ENCODE measurements at places on chromosomes 16 and 17.

DNA sequence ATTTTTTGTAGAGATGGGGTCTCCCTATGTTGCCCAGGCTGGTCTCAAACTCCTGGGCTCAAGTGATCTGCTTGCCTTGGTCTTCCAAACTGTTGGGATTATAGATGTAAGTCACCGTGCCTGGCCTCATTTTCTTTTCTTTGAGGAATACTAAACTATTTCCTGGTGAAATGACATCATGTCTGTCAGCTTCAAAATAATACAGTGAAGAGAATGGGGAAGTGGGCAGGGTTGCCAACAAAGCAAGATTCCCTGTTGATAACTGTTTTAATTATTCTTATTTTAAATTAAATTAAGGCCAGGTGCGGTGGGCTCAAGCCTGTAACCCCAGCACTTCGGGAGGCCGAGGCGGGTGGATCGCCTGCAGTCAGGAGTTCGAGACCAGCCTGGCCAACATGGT, 21.1 kb downstream of the PIPOX start:
- peak; percentile 51 for DNase-seq

GRCh38 chr17:7444682-7445618, at the start of gene CHRNB1:
Gene CHRNB1 (plus strand): TSS chr17:7445061. CDS start chr17:7445128, 67 bp downstream.
- no peak for DNase-seq

DNA sequence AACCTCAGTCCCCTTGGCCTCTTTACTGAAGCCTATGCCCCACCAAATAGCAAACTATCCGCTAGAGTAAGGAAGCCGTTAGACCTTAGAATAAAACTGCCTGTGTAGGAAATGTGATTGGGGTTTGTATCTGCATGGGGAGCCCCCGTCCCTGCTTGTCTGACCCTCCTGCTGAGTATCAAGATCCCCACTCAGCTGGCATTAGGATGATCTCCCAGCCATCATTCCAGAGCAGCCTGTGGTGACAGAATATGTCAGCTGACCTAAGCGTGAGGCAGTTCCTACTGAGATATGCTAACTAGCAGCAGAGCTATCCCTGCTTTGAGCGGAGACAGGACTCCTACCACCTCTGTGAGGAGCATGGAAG, 645 bp upstream of the GFOD2 start:
- peak; percentile 32 for DNase-seq

GRCh38 chr16:28602529-28602928, 5.7 kb upstream of the SULT1A2 start:
- no peak for DNase-seq

- DNase-seq: no peak
Measured at GRCh38 chr16:17515421-17516210, 44.9 kb upstream of the XYLT1 start.

DNA sequence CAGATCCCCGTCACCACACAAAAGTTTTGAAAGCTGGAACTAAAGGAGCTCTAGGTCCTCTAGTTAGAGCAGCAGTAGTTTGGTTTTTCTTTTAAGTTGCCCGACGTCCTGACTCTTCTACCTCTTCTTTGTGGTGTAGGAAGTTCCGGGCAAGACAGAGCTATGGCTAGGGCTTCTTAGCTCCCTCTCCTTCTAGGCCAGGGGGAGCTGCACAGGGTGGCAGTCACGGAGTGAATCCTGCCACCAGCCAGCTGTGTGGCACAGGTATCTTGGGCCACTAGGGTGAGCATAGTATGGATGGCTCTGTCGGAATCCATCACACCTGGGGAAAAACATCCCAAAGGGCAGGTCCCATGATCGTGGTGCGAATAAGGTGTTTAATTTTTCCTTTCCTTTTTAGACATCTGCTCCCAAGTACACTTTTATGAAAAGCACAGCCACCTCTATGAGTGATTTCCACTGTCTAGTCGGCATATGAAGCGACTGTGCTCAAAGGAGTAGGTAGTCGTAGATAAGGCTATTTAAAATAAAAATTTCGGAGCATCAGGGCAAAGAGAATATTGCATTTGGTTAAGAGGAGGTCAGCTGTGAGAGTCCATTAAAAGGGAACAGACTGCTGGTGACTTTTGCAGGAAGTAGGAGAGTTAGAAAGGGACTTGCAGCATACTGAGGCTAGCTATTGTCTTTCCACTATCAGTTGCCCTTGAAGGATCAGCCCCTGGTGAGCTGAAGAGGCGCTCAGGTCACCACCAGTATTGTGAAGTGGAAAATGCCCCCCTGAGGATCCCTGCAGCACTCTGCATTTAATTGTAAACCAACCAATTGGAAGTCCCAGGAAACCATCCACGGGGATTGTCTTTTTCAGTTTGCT, 2.1 kb downstream of the PRKCA start:
- DNase-seq: peak; percentile 15

DNA sequence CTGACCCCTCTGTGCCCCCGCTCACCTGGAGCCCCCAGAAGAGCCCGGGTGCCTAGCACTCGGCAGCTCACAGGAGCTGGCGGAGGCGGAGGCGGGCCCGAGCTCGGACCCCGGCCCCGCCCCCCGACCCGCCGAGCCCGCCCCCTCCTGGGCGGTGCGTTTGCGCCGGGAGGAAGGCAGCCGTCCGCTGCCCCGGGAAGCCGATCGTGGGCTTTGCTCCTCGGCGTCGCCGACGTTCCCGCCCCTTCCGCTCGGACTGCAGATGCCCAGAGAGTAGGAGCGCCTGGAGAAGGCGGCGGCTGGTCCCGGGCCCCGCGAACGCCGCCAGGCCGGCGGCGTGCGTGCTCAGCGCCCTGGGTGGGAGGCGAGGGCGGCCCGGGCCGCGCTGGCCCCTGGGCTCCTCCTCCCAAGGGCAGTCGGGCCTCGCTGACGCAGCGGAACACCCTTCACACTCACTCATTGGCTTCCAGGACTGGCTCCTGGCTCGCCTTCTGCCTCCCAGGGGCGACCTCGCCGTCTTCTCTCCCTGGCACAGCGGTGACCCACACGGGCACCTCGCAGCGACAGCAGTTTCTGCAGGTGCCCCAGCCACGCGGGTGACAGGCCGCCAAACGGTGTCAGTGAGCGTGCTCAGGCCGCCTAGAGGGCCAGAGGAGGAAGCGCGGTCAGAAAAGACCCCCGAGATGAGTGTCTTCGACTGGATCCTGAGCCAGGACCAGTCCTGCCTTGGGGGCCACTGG, at the start of gene PLSCR3:
Gene PLSCR3, minus strand, starts transcription at position 74 of the 740 bp plus-strand sequence. CDS start 415 bp downstream, outside the sequence.
- DNase-seq: peak; percentile 79

Measured in KBM-7 (cell line).